ENCODE measurements at places on chromosomes 11 and 22. TPM values are rescaled to one million over a fixed set of nuclear protein-coding genes. Genes with fewer than 3 reads are reported as not detected.

GRCh38 chr11:81278991-81279390 lies 1454.7 kb downstream of the FAM181B start:
- DNase-seq, result no peak

GRCh38 chr11:31106968-31107576 lies 262.5 kb downstream of the DCDC1 start:
- peak; percentile 67 for DNase-seq

The DDIAS gene
- total RNA-seq, result 7.7 TPM

The P4HA3 gene
- total RNA-seq, result 0.93 TPM

The TMEM191B gene
- total RNA-seq, result not detected

- no peak for DNase-seq
These were observed 98.5 kb upstream of the SLC22A12 start for GRCh38 chr11:64492561-64492960.

The SLC22A25 gene
- not detected for total RNA-seq

The OR52I2 gene
- not detected for total RNA-seq

DNA sequence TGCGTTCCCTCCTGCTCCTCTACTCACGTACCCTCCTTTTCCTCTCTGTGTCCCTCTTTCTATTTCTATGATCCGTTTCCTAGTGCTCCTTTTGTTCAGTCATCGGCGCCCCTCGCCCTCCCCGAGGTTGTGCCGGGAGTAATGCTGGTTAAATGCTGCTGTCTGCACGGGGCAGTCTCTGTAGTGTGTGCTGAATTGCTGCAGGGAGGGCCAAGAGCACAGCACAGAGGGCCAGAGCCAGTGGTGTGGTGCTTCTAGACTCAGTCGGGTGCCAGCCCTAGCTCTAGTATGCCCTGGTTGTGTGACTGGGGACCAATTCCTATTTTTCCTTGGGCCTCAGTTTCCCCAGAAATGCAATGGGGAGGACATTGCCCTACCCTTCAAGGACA lies 98.3 kb downstream of the PKNOX2 start:
- no peak for DNase-seq

DNA sequence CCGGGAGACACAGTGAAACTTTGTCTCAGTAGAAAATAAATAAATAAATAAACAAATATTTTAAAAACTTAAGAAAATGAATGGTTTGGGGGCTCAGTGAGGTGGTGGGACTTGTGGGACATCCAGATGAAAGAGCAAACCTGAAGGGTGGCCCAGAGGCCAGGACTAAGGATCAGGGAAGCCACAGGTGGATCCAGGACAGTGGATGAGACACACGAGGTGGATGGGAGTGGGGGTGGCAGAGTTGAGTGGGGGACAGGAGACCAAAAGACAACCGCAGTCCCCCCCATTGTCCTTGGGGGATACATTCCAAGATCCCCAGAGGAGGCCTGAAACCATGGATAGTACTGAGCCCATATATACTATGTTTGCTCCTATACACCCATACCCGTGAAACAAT lies 7.1 kb downstream of the RFPL1 start:
- DNase-seq, result no peak

DNA sequence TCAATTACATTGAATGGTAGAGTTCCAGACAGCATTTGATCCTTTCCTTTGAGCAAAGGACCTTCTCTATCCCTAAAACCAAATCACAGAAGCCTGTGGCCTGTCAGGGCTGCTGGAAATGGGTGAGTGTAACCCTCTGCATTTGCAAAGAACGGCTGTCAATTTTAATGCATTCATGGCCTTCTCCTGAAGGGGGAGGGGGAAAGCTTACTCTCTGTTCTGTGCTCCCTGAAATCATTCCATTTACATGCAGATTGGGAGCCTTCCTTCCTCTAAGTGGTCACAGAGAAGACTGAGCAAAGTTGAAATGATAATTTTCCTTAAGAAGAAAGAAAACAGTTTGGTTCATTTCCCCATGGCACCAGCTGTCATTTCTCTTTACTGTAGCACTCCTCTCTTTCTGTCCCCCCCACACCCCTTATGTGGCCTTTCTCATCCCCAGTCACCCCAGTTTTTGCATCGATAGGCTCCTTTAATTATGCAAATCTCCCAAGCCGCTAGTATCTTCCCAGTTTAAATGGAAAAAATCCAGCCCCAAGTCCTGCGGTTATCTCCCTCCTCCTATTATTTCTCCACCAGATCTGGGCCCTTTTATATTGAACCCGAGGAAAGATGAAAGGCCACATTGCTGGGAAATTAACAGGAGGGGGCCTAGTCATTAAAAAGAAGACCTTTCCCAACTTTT lies 109.4 kb upstream of the KIRREL3 start:
- no peak for DNase-seq

GRCh38 chr11:21257461-21257860 lies 588.1 kb downstream of the NELL1 start:
- DNase-seq, result no peak

The SCGB1C1 gene
- total RNA-seq, result not detected

GRCh38 chr11:117468888-117469287 lies 141.2 kb downstream of the CEP164 start:
- no peak for DNase-seq

DNA sequence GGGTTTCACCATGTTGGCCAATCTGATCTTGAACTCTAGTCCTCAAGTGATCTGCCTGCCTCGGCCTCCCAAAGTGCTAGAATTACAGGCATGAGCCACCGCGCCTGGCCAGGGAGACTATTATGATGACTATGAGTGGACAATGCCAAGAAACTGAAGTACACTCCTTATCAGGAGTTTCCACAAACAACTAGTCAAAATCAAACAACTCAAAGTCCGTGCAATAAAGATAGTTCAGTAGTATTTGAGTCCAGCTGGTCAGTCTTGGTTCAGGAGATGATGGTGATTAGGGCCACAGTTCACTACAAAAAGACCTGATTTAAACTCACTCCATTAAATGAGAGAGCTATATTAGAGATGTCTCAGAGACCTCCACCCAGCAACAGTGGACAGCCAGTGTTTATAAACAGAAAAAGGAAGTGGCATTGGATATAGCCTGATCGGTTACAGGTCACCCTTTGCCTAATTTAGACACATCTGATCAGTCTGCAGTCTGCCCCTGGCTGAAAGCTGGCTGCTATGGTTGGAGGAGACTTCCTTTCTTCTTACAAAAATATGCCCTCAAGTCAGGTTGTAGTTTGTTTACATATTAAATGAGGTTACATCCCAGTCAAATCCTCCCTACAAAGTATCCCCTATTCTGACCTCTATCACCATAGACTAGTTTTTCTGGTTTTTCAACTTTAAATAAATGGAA lies 17.0 kb downstream of the CD3E start:
- no peak for DNase-seq

- DNase-seq, result no peak
These were observed 88.4 kb downstream of the SLC1A2 start for GRCh38 chr11:35330931-35331330.

All from MCF 10A (cell line).